Activated naive CD4-positive, alpha-beta T cell treated with anti-CD3 and anti-CD28 coated beads for 36 hours (primary cell): ENCODE measurements at places on chromosomes 6 and 20. TPM values are rescaled to one million over a fixed set of nuclear protein-coding genes. Genes with fewer than 3 reads are reported as not detected.

The ZNF334 gene
- total RNA-seq = 1.7 TPM

The RAB44 gene
- 0.05 TPM for total RNA-seq

The GGTLC1 gene
- total RNA-seq = not detected

The PRKN gene
- 0.72 TPM for total RNA-seq

The ZSCAN16 gene
- total RNA-seq = 2.3 TPM

The ROS1 gene
- not detected for total RNA-seq
